ENCODE measurements at places on chromosomes 6 and 20. TPM values are rescaled to one million over a fixed set of nuclear protein-coding genes. Genes with fewer than 3 reads are reported as not detected.
A peak's percentile ranks its signal among the peaks of the same experiment; 100 is the strongest.

GRCh38 chr6:44969446-44970185 is 358.5 kb upstream of the RUNX2 start:
- no peak for DNase-seq

- peak; percentile 51 for DNase-seq
Observed at GRCh38 chr20:17849901-17850683, 118.5 kb downstream of the SNX5 start.

GRCh38 chr20:64222851-64223525 is 32.6 kb upstream of the PCMTD2 start:
- DNase-seq = no peak

- peak; percentile 84 for DNase-seq
Observed at GRCh38 chr6:26197933-26198721, 110.9 kb downstream of the HFE start.

DNA sequence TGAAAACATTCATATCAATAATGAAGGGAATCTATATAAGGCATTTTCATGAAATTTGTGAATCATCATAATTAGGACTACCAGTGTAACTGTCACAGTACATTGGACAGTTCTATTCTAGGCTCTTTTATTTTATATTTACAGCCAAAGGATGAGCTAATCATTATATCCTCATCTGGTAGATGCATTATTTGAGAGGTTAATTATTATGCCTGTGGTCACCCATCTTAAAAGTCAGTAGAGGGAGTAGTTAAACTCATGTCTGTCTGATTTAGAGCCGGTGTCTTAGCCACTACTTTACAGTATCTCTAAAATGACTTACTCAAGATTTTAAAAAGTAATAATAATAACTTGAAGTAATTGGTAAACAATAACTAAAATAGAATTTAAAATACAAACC is 899.3 kb upstream of the MAP3K7 start:
- no peak for DNase-seq

COL10A1 gene
- not detected for total RNA-seq

CST5 gene
- total RNA-seq = not detected

IL17A gene
- total RNA-seq = not detected

Measured in transverse colon (tissue), 4 donors.